ENCODE measurements at places on chromosomes 2 and 18.

- DNase-seq = no peak
These were observed 104.0 kb downstream of the GATA6 start for GRCh38 chr18:22273101-22274039.

DNA sequence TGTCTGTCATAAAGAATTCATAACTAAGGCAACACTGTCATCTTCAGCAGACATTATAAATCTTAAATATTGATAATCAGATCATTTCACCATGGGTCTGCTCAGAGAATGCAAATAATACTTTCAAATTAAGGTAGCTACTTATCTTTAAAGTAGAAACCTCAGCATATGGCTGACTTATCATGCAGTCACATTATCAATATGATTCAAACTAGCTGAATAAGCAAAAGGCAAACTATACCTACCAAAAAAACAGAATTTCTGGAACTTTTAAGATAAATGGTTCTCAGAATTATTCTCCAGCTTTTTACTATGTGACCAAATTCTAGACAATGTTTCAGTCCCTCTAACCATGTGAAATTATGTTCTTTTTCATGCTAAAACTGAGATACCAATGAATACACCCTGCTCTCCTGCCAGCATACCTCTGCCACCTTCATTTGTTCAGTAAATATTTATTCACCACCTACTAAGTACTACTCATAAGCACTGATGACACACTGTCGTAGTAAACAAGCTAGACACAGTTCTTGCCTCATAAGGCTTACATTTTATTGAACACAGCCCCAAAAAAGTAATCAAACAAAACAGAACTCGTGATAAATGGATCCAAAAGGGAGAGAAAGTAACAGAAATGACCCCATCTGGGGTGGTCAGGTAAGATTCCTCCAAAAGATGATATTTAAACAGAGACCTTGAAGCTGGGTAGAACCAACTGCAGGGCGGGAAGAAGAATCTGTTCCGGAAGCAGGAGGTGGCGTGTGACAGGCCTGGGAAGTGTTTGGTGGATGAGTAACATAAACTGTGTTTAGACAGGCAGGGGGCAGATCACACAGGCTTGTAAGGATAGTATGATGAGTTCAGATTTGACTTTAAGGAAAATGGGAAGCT lies 17.7 kb downstream of the SPIRE1 start:
- DNase-seq = peak; percentile 90

DNA sequence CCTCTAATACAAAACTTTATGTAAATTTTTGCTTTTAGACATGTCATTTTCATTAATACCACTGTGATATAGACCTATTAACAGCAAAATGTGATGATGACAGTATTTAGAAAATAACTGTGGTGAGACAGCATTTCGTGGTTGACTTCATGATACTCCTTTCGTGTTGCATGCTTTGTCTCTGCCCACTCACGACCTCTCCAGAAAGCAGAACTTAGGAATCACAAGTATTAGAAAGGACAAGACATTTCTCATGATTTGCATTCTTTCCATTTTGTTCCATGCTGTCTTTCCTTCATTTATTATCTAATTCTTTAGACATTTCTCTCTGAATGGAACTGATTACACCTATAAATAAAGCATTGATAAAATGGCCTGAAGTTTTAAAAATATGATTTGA lies 85.2 kb upstream of the POU3F3 start:
- DNase-seq = no peak

- DNase-seq = peak; percentile 18
These were observed 1167.5 kb upstream of the ACVR2A start for GRCh38 chr2:146677280-146677679.

GRCh38 chr2:234836271-234836670 lies 115.5 kb upstream of the SH3BP4 start:
- DNase-seq = no peak

- DNase-seq = no peak
These were observed 260.0 kb downstream of the FIGN start for GRCh38 chr2:163475815-163476214.

GRCh38 chr18:41798879-41799278 lies 156.2 kb upstream of the PIK3C3 start:
- no peak for DNase-seq

DNA sequence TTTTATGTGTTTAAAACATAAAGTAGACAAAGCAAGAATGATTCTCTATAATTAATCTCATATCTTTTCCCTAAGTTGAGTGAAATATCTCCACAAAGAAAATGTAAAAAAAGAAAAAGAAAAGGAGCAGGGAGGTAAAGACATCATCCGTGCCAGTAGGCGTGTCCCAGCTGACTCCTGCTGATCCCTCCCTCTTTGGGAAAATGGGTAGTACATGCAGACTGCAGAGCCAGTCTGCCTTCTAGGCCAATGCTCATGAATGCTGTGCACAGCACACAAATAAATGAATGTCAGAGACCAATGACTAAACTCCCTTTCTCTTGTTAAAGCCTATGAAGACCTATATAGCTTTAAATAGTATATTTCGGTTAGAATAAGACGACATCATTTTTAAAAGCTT lies 64.7 kb downstream of the RAPH1 start:
- no peak for DNase-seq

DNA sequence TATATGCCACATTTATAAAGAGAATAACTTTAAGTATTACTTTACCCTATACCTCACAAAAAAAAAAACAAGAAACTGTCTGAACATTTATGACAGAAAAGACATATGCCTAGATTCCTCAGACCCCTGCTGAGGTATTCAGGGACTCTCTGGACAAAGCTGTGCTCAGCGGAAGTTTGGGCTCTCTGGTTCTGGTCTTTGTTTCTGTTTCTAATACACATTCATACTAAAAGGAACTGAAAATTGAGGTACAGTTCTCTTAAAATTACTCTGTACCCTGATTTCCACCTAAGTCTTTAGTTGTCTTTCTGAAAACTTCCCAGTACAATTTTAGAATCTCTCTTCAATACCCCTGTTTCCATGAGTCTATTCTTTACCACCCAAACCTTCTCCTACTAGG lies 160.3 kb downstream of the IKZF2 start:
- no peak for DNase-seq

GRCh38 chr2:196205881-196206435 lies 34.6 kb upstream of the STK17B start:
- peak; percentile 31 for DNase-seq

DNA sequence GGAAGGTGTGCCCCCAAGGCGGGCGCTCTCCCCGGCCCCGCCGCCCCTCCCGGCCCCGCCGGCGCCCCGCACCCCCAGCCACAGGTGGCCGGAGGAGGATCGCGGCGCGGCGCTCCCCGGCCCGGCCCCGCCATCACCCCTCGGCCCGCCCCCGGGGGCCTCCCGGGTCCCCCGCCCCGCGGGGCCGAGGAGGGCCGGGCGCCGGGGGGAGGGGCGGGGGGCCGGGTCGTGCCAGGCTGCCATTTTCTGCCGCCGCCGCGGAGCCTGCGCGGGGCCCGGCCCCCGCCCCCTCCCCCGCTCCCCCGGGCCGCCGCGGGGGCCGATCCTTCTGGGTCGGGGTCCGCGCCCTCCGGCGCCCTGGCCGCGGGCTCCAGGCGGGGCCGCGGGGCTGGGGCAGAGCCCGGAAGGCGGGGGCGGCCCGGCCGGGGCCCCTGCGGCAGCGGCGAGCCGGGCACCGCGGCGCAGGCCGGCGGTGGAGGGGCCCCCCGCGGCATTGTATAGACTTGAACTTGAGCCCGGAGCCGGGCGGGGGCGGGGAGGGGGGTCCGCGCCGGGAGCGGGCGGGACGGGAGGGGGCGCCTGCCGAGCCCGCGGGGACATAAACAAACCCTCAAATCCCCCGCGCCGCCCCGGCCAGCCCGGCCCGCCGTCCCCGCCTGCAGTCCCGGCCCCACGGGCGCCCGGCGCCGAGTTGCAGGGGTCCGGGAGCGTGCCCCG lies 556 bp downstream of the DNMT3A start:
- DNase-seq = no peak

GRCh38 chr2:238926761-238927611 lies 79.1 kb downstream of the TWIST2 start:
- DNase-seq = no peak

- DNase-seq = no peak
These were observed 187.9 kb upstream of the HS6ST1 start for GRCh38 chr2:128506534-128506933.

DNA sequence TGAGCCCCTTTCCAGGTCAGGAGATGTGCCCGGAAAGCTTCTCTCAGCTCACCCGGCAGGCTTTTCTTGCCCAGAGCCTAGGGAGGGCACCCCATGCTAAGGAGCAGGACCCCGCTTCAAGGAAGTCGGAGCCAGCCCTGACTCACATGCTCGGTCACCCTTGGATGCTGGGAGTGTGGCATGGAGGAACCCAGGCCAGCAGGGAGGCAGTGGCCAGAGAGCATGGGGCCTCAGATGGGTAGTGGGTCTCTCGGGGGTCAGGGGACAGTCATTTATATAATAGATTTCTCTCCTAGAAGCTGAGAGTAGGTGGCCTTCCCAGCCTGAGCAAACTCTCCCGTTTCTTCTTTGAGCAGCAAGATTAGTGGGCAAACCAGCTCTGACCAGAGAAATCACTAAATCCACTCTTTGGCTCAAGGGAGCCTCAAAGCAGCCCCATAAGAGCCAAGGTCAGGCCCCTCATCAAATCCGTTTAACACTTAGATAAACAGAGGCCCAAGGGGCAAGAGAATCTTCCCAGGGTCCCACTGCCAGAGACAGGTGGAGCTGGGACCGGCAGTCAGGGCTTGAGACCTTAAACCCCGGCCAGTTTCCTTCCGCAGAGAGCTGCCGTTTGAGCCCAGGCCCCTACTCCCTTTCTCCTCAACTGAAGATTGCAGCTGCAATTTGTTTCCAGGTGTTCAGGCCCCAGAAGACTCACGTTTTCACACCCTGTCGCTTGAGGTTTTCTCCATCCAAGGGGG lies 113.1 kb downstream of the CYP26B1 start:
- DNase-seq = no peak

- peak; percentile 61 for DNase-seq
These were observed 472.6 kb upstream of the NETO1 start for GRCh38 chr18:73340135-73340977.

DNA sequence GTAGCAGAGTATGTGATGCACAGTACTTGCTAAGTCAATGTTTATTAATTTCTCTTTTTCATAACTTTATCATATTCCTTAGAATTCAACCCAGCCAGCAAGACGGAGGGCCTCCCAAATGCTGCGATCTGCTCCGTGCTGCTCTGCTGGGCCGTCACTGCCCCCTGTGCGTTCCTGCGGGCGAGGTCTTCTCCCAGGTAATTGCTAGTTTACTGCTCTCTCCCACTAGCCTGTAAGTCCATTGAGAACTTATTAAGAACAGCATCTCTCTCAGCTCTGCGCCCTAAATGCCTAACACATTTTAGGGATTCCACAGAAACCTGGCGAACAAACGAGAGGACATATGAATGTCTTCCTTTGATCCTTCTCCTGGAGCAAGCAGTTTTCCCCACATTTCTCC lies 153.6 kb upstream of the ARHGAP28 start:
- DNase-seq = no peak

DNA sequence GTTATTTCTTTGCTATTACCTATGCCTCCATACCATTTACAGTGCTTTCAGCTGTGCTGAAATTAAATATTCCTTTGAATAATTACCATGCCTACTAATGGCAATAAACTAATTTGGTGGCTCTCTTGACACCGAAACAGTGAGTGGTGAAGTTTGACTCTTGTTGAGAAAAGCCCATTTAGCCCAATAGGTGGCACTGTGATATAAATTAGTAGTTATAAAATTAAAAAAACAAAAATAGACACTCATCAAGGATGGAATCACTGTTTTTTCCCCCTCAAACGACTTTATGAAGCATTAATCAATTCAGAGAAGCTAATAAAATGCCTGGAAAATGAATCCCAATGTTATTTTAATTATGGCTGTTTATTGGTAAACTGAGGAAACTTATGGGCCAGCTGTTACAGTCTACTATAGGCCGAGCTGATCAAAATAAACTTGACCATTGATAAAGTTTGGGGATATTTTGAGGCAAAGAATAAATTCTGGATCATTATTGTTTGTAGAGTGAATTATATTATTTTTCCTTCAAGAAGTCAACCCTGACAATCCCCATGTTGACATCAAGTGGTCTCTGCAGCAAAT lies 339.6 kb downstream of the TRIB2 start:
- DNase-seq = peak; percentile 33

DNA sequence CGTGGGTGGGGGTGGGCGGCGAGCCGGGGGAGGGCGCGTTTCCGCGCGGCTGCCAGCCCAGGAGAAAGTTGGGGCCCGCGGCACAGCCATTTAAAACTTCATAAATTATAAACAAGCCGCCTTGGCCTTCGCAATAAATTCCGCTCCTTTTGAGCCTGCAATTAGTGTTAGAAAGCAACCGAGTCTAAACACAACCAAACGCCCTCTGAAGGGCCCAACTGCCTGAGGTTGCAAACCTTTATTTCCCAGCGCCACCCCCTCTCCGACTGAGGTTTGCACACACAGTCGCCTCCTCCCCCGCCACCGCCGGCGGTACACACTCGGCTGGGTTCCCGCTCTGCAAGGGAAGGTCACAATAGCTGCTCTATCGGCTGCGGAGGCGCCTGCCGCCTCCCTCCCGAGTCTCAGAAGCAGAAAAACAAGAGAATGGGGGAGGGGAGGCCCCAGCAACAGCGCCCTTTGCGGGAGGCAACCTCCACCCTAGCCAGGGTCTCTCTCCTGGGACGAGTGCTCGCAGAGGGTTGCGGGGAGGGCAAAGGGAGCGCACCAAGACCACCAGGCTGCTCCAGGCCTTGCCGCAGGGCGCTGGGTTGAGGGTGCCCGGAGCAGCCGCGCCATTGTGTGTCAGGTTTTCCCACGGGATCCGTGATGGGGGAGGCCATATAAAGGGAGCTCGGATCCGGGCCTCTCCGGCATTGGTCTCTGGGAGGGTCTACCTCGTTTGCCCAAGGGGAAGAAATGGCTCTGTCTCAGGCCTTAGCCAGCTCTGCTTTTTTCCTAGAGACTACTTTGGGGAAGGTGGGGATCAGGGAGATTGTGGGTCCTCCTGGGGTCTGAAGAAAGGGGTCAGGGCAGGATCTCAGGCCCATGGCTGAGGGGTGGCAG lies 13.4 kb upstream of the HOXD1 start:
- no peak for DNase-seq

DNA sequence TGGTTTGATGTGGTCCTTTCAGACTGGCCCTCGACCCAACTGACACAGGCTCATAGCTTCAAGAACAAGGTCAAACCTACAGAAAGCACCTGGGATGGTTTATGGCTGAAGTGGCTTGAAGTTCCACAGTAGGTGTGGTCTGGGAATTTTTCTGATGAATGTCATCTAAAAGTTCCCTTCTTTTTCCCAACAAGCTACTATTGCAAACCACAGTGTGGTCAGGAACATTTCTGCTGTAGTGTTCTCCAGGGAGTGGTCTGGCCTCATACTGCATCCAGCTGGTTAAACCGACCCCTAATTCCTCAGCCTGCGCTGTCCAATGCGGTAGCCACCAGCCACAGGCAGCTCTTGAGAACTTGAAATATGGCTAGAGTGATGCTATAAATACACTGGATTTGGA lies 92.7 kb downstream of the FAM124B start:
- DNase-seq = no peak

GRCh38 chr2:71671895-71672825 lies 218.8 kb downstream of the DYSF start:
- no peak for DNase-seq

DNA sequence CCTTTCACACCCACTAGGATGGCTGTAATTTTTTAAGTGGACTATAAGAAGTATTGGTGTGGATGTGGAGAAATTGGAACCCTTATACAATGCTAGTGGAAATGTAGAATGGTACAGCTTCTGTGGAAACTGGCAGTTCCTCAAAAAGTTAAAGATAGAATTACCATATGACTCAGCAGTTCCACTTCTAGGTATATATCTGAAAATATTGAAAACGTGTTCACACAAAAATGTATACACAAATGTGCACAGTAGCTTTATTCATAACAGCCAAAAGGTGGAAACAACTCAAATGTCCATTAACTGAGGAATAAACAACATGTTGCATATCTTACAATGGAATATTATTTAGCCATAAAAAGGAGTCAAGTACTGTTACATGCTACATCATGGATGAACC lies 17.7 kb downstream of the TANK start:
- no peak for DNase-seq
